Endothelial cell (in vitro differentiated cells): ENCODE measurements at places on chromosomes 4 and X.

- H3K27ac ChIP-seq = no peak overlapping the region
- no peaks in the 10 kb centered on the region for H3K27me3 ChIP-seq
- H3K36me3 ChIP-seq = no peaks in the 10 kb centered on the region
Observed at GRCh38 chrX:85611926-85612325, 232.5 kb upstream of the POF1B start.

DNA sequence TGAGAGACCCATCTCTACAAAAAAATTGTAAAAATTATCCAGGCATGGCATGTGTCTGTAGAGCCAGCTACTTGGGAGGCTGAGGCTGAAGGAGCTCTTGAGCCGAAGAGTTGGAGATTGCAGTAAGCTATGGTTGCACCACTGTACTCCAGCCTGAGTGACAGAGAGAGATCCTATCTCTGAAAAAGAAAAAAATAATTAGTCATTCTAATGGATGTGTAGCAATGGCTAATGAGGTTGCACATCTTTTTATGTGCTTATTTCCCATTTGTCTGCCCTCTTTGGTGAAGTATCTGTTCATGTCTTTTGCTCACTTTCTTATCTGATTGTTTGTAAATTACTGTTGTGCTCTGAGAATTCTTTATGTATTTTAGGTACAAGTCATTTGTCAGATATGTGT lies 19.0 kb upstream of the MAML3 start:
- no peaks in the 10 kb centered on the region for H3K36me3 ChIP-seq
- no peaks in the 10 kb centered on the region for H3K4me1 ChIP-seq
- DNase-seq = no peak
- H3K27ac ChIP-seq = no peak overlapping the region
- no peaks in the 10 kb centered on the region for H3K27me3 ChIP-seq

- no peak for DNase-seq
- peaks cover 22% of the 10 kb centered on the region for H3K4me1 ChIP-seq
- no peaks in the 10 kb centered on the region for H3K36me3 ChIP-seq
- H3K27me3 ChIP-seq = peaks cover 2% of the 10 kb centered on the region
- H3K27ac ChIP-seq = no peak overlapping the region
Observed at GRCh38 chrX:71997320-71997719, 86.7 kb downstream of the NHSL2 start.

GRCh38 chr4:65893271-65893670 lies 223.0 kb upstream of the EPHA5 start:
- no peaks in the 10 kb centered on the region for H3K27me3 ChIP-seq
- no peaks in the 10 kb centered on the region for H3K36me3 ChIP-seq

DNA sequence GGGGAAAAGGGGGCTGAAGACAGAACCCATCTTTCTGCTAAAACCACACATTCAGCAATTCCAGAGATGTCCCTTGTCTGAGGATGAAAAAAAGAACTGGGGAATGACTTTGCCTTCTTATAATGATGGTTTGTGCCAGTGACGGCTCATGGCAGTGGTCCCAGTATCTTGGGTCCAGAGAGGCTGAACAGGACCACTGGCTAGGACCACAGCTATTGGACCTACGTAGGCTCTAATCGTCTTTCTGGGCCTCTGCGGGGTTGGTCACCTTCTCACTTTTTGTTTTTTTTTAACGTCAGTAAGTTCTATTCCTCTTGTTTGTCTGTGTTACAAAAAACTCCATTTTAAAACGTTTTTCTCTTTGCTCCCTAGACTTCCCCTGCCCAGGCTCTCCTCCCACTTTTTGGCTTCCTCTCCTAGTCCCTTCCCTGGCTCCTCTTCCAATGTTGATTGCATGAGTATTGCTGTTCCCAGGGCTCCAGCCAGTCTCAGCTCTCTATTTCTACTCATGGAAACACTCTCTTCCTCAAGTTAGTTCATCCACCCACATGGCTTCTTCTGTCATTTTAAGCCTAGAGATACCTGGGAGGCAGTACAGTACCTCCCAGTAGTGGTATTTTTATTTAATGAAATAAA lies 52.6 kb upstream of the STX18 start:
- no peak overlapping the region for H3K4me3 ChIP-seq
- H3K36me3 ChIP-seq = peaks cover 10% of the 10 kb centered on the region
- no peaks in the 10 kb centered on the region for H3K27me3 ChIP-seq
- H3K27ac ChIP-seq = no peak overlapping the region
- peaks cover 9% of the 10 kb centered on the region for H3K4me1 ChIP-seq
